Spinal cord (tissue), 10 donors: ENCODE measurements at places on chromosomes 4 and X.

- no peak overlapping the region for H3K27ac ChIP-seq
- H3K4me3 ChIP-seq, result no peak overlapping the region
- no peaks in the 10 kb centered on the region for H3K36me3 ChIP-seq
Measured at GRCh38 chr4:169253113-169253671, 17.6 kb downstream of the SH3RF1 start.

GRCh38 chr4:18398661-18399060, 377.1 kb upstream of the LCORL start:
- DNase-seq, result no peak
- H3K27me3 ChIP-seq, result no peaks in the 10 kb centered on the region
- peaks cover 2% of the 10 kb centered on the region for H3K4me1 ChIP-seq

DNA sequence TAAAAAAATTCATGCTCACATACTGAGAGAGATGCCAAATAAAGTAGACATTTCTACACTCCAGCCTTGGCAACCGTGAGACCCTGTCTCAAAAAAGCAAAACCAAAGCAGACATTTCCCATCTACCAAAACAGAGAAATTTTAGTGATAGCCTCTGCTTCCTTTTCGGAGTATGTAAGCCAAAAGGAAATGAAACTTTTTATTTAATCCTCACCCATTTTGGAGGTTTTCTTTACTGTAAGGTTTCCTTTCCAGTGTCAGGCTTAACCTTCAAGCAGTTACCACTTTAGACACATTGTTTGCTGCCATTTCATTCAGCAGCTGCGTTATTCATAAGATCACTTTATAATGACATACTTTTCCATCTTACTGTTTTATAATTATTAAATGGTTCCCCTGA, 15.9 kb downstream of the ADD1 start:
- H3K27ac ChIP-seq, result no peak overlapping the region
- no peak for DNase-seq
- H3K36me3 ChIP-seq, result peaks cover 4% of the 10 kb centered on the region
- H3K27me3 ChIP-seq, result no peaks in the 10 kb centered on the region

GRCh38 chr4:183097231-183098018, 1.6 kb upstream of the WWC2 start:
- H3K4me3 ChIP-seq, result peak overlapping the region; percentile 81
- peaks cover 21% of the 10 kb centered on the region for H3K27me3 ChIP-seq
- H3K27ac ChIP-seq, result peak overlapping the region; percentile 75

DNA sequence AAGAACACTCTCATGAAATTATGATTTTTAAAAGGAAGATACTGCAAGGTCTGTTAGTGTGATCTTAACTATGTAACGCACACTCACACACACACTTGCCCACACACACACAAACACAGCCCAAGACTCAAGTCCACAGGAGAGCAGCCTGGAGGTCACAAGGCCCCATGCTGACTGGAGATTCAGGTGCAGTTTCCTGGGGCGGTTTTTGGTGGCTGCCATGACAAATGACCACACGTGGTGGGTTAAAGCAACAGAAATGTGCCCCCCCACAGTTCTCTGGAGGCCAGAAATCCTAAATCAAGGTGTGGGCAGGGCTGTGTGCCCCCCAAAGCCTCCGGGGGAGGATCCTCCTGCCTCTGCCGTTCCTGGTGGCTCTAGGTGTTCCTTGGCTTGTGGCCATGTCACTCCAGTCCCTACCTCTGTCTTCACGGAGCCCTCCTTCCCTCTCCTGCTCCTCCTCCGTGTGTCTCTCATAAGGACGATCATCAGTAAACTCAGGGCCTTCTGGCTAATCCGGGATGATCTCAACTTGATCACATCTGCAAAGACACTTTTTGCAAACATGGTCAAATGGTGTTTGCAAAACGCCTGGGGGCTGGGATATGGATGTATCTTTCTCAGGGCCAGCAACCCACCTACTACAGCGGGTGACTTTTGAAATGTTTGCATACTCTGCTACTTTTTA, 9.7 kb upstream of the HTRA3 start:
- DNase-seq, result no peak
- H3K36me3 ChIP-seq, result no peaks in the 10 kb centered on the region
- H3K4me1 ChIP-seq, result peaks cover 12% of the 10 kb centered on the region
- H3K27ac ChIP-seq, result no peak overlapping the region
- H3K4me3 ChIP-seq, result no peak overlapping the region
- no peaks in the 10 kb centered on the region for H3K27me3 ChIP-seq

DNA sequence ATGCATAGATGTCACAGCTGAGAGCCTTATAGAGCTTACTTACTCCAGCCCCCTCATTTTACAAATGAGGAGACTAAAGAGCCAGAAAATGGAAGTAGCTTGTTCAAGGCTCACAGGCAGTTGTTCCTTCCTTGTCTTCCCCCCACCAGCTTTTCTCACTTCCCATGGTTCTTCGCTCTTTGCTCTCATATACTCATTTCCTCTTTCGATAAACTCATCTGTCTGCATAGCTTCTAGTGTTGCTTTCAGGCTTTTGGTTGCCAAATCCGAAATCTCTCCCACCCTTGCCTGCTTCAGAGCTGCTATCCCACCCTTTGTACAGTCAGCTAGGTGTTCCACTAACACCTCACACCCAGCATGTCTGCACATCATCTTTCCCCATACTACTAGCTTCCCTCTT, 25.0 kb upstream of the GJB1 start:
- no peaks in the 10 kb centered on the region for H3K4me1 ChIP-seq
- no peaks in the 10 kb centered on the region for H3K27me3 ChIP-seq
- no peak overlapping the region for H3K27ac ChIP-seq

GRCh38 chr4:42172128-42172790, 19.8 kb upstream of the BEND4 start:
- H3K4me3 ChIP-seq, result no peak overlapping the region
- H3K4me1 ChIP-seq, result no peaks in the 10 kb centered on the region
- no peaks in the 10 kb centered on the region for H3K27me3 ChIP-seq
- H3K36me3 ChIP-seq, result no peaks in the 10 kb centered on the region

DNA sequence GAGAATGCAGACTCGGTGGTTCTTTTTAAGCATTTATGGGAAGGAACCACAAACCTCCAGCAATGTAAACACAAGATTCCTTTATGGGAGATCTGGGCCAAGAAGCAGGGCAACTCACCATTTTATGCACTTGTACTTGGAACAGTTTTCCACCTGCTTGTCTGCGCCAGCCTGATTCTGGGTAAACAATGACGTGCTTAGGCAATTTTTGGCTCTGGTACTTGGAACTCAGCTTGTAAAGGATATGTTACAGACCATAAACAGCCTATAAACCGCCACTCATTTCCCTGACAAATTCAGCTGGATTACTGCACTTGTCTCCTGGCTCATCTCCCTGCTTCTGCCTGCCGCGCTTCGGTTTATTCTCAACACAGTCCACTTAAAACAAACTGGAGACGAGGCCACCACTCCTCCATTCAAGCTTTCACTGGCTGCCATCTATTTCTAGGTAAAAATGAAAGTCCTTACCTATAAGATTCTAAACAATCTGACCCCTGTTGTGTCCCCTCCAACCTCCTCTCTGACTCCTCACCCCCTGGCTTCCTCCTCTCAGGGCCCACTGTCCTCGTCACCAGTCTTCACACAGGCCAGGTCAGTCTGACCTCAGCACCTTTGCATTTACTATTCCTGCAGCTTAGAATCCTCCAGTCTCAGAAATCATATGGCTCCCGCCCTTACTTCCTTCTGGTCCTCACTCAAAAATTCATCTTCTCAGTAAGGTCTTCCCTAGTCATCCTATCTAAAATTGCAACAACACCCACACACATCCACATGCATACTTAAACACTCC, 205.9 kb upstream of the GALNT7 start:
- no peaks in the 10 kb centered on the region for H3K36me3 ChIP-seq
- H3K4me1 ChIP-seq, result no peaks in the 10 kb centered on the region
- H3K27me3 ChIP-seq, result no peaks in the 10 kb centered on the region
- H3K4me3 ChIP-seq, result no peak overlapping the region
- H3K27ac ChIP-seq, result no peak overlapping the region

GRCh38 chr4:176439611-176440010, 119.8 kb downstream of the SPCS3 start:
- no peak overlapping the region for H3K27ac ChIP-seq
- H3K4me1 ChIP-seq, result no peaks in the 10 kb centered on the region
- H3K36me3 ChIP-seq, result no peaks in the 10 kb centered on the region
- H3K27me3 ChIP-seq, result no peaks in the 10 kb centered on the region

- H3K36me3 ChIP-seq, result no peaks in the 10 kb centered on the region
- DNase-seq, result no peak
- H3K27ac ChIP-seq, result no peak overlapping the region
- H3K4me3 ChIP-seq, result no peak overlapping the region
Measured at GRCh38 chr4:109206620-109207019, 95.8 kb downstream of the COL25A1 start.
